ENCODE measurements at places on chromosomes 1 and 21.
A peak's percentile ranks its signal among the peaks of the same experiment; 100 is the strongest.

DNA sequence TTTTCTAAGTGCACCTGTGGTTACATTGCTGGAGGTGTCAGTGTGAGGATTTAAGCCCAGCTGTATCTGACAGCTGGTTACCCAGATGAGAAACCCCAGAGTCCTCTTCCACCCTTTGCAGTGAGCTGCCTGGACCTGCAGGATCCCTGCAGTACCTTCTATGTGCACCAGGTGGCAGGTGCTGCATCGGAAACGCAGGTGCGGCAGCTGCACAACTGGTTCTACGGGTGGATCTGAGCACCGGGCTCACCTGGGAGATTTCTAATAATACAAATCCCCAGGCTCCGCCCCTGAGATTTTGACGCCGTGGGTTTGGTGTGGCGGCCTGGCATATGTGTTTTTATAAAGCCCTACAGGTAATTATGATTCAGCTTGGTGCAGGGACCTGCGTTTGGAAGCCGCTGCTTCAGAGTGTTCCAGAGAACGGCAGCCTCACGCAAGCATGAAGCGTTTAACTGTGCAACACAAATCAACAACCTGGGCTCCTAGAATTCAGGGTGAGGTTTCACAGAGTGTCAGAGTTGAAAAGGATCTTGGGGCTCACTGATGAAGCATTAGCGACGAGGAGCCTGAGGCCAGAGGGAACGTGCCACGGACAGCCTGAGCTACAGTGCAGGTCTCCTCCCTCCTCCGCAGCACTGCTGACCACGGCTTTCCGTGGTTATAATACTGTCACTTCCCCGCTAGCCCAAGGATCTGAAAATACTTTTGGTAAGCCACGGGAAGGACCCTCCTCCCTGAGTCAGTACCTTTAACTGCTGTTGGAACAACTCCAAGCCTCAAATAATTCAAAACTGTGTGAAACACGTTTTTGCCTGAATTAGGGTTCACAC, 96.7 kb upstream of the TRABD2B start:
- DNase-seq: no peak

DNA sequence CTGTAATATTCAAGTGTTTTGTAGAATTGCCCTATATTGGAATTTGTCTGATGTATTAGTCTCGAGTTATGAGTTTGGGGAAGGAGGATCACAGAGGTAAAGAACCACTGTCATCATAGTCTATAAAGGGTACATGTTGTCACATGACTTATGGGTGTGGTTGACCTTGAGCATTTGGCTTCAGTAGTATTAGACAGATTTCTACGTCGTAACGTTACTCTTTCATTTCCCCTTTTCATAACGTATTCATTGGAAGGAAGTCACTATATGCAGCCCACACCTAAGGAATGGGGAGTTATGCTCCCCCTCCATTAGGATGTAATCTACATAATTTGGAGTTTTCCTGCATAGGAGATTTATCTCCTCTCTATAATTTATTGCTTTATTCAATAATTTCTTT, 110.1 kb upstream of the VAV3 start:
- DNase-seq: no peak

DNA sequence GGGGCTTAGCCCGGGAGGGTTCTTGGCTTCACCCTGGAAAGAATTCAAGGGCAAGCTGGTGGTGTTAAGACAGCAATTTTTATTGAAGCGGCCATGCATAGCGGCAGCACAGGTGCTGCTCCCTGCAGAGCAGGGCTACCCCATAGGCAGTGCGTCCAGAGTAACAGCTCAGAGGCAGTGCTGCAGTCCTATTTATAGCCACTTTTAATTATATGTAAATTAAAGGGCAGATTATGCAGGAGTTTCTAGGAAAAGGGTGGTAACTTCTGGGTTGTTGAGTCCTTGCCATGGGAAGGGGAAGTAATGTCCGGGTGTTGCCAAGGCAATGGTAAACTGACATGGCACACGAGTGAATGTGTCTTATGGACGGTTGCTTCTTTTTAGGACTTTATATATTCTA, 57.0 kb downstream of the VPS26C start:
- no peak for DNase-seq

GRCh38 chr1:168697356-168698126, 31.5 kb downstream of the DPT start:
- DNase-seq: no peak

- DNase-seq: peak; percentile 39
These were observed 44.9 kb upstream of the TINAGL1 start for GRCh38 chr1:31531177-31531999.

GRCh38 chr1:215863796-215864195, 296.7 kb downstream of the KCTD3 start:
- DNase-seq: no peak

GRCh38 chr1:151849126-151849525, 4.4 kb downstream of the THEM5 start:
- no peak for DNase-seq

- DNase-seq: no peak
These were observed 40.9 kb downstream of the VPS26C start for GRCh38 chr21:37226041-37226920.

DNA sequence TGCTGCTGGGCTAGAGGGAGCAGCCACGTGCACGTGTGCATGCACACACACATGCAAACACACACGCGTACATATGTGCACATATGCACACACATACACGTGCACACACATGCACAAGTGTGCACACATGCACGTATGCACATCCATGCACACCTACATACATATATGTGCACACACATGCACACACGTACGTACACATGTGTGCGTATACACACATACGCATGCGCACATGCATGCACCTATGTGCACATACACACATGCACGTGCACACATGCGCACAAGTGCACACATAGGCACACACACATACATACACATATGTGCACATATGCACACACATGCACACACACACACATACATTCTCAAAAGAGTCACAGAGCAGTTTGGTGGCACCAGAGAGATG, 85.9 kb upstream of the SLC25A33 start:
- DNase-seq: no peak

DNA sequence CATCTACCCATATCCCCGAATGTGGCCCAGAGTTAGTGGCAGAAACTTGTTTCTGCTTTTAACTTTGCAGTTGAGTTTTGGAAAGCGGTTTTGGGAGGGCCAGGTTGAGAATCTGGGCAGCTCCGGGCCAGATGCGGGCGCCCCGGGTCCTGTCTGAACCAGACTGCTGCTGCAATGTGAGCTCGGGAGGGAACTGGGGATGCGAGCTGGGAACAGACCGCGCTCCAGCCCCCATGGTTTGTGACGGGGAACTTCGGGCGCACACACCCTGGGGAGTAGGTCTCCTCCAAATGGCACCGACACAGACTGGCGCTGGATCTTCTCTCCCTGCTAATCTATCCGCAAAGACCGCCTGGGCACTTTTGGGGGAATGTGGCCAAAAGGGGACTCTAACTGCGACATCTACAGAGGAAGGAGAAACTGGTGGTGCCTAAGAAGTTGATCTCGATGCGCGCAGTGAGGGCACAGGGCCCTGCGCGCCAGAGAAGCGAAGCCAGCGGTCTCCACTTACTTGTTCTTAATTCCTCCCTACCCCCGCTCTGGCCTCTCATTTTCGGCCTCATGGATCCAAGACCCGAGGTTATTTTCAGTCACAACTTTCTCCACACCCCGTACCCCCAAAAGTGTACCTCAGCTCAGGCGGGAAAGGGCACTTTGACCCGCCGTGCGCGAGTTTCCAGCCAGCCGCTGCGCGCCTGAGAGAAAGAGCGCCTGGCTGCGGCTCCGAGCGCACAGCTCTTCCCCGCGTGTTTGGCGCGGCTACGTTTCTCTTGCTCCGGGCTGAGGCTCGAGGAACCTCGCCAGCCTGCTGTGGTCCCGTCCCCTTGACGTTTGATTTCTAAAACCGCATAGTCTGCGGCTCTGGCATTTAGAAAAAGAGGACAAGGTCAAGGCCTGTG, 411.0 kb upstream of the ESRRG start:
- DNase-seq: no peak

- peak; percentile 34 for DNase-seq
These were observed 406.5 kb downstream of the DUSP10 start for GRCh38 chr1:221335161-221336101.

- DNase-seq: no peak
These were observed 304.0 kb downstream of the HHIPL2 start for GRCh38 chr1:222243902-222244301.

DNA sequence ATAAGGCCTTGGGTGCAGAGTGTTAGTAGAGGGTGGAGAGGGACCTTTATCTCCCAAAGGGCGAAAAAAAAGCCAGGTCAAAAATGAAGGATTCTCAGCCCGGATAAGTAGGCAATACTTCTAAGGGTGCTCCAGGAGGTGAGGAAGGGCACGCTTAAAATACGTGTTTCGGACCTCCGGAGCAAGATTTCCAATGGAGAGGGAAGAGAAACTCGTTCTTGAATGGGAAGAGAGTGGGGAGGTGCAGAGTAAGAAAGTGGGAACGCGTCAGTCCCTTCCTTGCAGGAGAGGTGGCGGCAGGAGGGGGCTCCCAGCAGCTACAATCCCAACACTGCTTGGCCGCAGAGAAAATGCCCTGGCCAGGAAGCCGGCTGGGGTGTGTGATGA, 581 bp downstream of the EFCAB14 start:
- DNase-seq: no peak

GRCh38 chr1:25810341-25811299, 9.1 kb upstream of the MTFR1L start:
- no peak for DNase-seq

GRCh38 chr1:43587594-43587993, 56.9 kb downstream of the PTPRF start:
- DNase-seq: no peak

- no peak for DNase-seq
These were observed 227.9 kb downstream of the DYRK1A start for GRCh38 chr21:37594472-37594951.

DNA sequence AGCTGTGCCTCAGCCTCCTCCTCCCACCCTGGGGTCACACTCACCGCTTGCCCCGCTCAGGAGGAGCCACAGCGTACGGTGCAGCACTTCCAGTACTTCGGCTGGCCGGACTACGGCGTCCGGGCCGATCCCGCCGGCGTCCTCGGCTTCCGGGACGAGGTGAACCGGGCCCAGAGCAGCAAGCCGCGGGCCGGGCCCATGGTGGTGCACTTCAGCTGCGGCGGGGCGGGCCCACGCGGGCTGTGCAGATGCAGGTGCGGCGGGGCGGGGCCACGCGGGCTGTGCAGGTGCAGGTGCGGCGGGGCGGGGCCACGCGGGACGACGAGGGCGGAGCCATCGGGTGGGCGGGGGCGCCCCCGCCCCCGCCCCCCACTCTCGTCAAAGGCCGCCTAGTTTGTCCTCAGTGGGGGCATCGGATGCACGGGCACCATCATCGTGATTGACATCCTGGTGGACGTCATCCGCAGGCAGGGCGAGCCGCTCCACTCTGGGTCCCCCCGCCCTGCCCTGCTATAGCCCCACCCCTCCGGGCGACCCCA, 5.5 kb downstream of the RNF223 start:
- DNase-seq: no peak

GRCh38 chr1:202848191-202848542, 37.4 kb downstream of the PCAT6 start:
- DNase-seq: no peak

DNA sequence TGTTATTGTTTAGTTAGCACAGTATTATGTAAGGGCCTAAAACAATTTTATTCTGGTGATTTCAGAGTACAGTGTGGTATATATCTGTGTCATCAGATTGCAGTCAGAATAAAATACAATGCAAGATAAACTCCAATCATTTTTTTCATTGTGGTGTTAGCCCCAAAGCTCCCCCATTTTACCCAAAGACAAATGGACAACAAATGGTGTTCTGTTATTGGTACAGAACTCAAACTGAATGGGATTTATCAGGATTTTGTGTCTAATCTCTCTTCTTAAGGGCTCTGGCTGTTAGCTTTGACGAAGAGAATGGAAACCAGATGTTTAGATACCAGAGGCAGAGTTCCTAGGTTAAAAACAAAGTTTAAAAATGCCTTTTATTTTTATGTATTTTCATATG, 163.1 kb upstream of the USP25 start:
- no peak for DNase-seq

DNA sequence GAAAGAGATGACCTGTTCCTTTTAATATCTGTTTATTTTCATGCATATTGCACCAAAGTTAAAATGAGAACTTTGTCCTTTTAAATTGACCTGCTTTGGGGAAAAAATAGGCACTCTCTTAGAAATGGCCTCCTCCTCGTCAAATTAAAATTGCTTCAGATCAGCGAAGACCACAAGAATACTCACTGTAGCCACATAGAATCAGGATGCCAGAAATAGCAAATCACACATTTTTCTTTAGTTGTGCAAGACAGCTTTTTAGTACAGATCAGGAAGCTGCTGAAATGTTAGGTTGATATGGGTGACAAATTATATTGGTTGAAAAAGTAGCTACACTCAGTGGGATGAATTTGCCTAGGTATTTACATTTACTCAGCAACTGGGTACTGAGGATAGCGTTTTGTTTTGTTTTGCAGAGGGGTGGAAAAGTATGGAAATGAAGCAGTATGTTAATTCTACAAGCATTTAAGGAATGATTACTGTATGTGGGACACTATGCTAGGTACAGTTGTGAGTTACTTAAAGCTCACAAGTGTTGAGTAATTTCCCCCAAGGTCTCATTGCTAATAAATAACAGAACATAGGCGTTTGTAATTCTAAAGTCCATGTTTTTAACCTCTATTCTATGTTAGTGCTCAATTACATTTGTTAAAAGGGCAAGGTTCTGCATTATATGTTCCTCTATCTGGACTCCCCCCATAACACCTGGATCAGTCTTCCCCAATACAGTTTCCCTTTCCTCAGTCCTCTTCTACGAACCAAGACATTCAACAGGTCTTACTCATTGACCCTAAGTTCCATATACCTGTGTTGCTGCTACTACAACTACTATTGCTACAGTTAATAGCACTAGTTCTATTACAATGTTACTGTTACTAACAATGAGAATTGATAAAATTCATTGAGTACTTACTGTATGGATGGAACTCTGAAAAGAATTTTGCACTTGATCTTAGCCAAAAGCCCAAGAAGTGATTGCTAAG, 99.4 kb upstream of the S1PR1 start:
- DNase-seq: peak; percentile 85

DNA sequence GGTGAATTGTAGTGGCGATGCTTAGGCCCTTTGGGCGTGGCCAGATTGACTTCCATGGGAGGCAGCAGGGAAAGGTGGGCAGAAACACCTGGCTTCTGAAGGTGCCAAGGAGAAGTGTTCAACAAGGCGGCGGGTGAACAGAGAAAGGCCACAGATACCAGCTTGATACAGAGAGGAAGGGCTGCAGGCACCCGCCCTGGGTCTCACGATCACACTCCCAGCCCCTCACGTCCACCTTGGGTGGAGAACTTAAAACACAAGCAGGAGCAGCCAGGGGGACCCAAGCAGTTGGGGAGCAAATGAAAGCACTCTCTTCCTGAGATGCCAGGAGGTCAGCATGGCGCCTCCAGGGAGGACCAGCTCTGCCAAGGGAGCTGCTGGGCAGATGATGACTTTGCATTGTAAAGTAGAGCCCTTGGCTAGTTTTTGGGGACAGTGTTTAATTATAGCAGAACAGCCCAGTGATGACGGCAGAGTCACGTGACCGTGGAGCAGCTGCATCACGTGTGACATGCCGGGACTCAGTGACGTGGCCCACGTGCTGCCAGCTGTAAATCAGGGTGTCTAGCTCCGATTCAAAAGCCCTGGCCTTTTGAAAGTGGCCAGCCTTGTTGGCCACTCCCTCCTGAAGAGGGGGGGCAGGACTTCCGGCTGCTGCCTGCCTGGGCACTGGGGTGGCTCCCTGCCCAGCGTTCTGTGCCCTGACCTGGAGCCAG, 19.0 kb downstream of the SLC37A1 start:
- DNase-seq: no peak

- DNase-seq: no peak
These were observed 12.7 kb upstream of the IKBKE start for GRCh38 chr1:206457408-206458120.

GRCh38 chr21:33884376-33885171, 31.0 kb downstream of the ATP5PO start:
- DNase-seq: peak; percentile 76

GRCh38 chr1:10516925-10517676, 42.4 kb downstream of the PEX14 start:
- DNase-seq: no peak

Data from fibroblast of skin of left biceps (primary cell).